ENCODE measurements at places on chromosomes 11 and 22. TPM values are rescaled to one million over a fixed set of nuclear protein-coding genes. Genes with fewer than 3 reads are reported as not detected.
A peak's percentile ranks its signal among the peaks of the same experiment; 100 is the strongest.

GRCh38 chr22:43114958-43115357 lies 4.4 kb downstream of the BIK start:
- no peak overlapping the region for H3K4me3 ChIP-seq
- H3K27me3 ChIP-seq = peaks cover 20% of the 10 kb centered on the region
- DNase-seq = no peak
- H3K27ac ChIP-seq = no peak overlapping the region
- no peaks in the 10 kb centered on the region for H3K36me3 ChIP-seq

- no peaks in the 10 kb centered on the region for H3K27me3 ChIP-seq
- peaks cover 33% of the 10 kb centered on the region for H3K36me3 ChIP-seq
- H3K4me1 ChIP-seq = peaks cover 4% of the 10 kb centered on the region
- DNase-seq = no peak
- H3K27ac ChIP-seq = no peak overlapping the region
These were observed 798 bp downstream of the BCR start for GRCh38 chr22:23180893-23181720.

DNA sequence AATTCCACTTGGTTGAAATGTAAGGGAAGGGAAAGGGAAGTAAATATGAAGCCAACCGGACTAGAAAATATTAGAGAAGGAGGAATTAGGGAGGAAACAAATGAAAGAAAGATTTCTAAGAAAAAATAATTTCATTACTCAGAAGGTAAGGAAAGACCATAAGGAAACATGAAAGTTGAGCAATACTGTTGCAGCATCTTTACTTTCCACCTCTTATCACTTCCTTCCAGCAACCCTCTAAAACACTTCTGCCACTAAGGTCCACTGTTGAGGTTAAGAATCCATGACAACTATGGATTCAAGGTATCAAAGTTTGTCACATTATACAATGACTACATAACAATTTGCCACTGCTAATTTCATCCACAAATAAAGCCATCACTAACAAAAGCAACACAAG lies 308.6 kb downstream of the DLG2 start:
- no peak overlapping the region for H3K4me3 ChIP-seq
- no peaks in the 10 kb centered on the region for H3K4me1 ChIP-seq
- H3K36me3 ChIP-seq = no peaks in the 10 kb centered on the region
- H3K27ac ChIP-seq = no peak overlapping the region

DNA sequence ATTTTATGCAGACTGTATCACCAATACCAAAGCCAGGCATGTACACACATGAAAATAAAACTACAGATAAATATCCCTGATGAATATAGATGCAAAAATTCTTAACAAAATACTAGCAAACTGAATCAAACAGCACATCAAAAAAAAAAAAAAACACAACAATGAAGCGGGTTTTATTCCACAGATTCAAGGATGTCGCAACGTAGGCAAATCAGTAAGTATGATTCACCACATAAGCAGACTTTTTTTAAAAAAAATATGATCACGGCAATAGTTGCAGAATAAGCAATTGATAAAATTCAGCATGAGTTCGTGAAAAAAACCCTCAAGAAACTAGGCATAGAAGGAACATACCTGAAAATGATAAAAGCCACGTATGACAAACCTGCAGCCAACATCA lies 21.3 kb downstream of the OR51F1 start:
- H3K4me3 ChIP-seq = no peak overlapping the region
- H3K4me1 ChIP-seq = no peaks in the 10 kb centered on the region
- no peaks in the 10 kb centered on the region for H3K27me3 ChIP-seq
- H3K27ac ChIP-seq = no peak overlapping the region
- no peaks in the 10 kb centered on the region for H3K36me3 ChIP-seq

DNA sequence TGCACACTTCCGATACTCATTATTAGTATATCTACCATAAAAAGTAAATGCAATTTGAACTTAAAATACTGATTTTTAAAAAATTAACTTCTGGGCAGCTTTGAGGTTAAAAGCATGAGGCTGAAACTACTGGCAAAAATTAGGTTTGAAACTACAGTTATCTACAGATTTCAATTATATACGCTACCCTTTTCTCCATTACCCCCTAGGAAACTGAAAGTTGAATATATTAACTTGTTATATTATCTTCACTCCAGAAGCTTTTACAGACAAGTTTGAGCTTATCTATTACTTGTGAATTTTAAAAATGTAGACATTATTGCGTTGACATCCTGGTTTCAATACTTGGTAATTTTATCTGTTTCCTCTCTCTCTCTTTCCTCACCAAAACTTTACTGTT lies 96.7 kb upstream of the DDI1 start:
- no peaks in the 10 kb centered on the region for H3K36me3 ChIP-seq
- DNase-seq = no peak
- no peak overlapping the region for H3K27ac ChIP-seq
- no peaks in the 10 kb centered on the region for H3K4me1 ChIP-seq

DNA sequence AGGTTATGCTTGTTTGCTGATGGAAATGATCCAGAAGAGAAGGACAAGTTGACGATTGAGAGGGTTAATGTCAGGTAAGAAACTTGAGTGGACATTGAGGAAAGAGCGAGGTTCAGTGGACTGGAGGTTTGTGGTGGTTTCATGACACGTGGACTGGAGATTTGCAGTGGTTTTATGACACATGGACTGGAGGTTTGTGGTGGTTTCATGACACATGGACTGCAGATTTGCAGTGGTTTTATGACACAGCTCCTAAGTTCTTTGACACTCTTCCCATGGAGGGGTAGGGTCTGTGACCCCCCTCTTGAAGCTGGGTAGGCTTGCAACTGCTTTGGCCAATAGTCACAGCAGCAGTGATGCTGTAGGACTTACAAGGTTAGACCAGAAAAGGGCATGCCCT lies 5.4 kb upstream of the MAPK8IP2 start:
- peaks cover 4% of the 10 kb centered on the region for H3K27me3 ChIP-seq
- DNase-seq = no peak
- H3K4me3 ChIP-seq = no peak overlapping the region
- H3K27ac ChIP-seq = no peak overlapping the region

DNA sequence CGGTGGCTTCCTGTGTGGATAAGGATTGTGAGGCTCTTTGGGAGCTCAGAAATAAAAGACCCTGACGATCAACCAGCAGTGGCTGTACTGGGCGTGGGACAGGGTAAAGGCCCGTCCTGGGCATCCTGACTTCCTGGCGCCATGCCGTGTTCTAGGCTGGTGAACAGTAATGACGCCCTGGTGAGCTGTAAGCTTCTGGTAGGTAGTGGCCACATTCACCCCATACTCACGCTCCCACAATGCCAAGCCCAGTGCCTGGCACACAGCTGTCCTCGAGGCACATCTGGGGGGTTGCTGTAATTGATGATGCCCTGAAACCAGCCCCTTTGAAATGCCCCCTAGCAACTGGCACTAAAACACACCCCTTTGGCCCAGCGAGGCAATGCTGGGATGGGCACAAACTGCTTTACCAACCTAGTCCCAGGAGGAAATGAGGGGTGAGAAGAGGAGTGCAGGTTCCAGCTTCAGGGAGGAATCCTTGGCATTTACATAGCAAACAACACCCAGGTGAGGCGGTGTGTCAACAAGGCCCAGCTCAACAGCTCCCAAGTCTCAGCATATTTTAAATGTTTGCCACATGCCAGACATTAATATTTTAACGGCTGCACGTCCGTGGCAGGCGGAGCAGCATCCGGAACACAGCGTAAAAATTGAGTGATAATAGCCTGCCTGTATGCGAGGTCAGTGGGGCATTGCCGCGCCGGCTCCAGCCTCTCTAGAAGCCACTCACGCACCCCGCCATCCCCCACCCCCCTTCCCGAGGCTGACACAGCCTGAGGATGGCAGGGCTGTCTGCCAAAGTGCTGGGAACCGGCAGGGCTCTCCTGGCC lies 79.3 kb downstream of the DSCAML1 start:
- H3K27me3 ChIP-seq = peaks cover 4% of the 10 kb centered on the region
- DNase-seq = peak; percentile 61

DNA sequence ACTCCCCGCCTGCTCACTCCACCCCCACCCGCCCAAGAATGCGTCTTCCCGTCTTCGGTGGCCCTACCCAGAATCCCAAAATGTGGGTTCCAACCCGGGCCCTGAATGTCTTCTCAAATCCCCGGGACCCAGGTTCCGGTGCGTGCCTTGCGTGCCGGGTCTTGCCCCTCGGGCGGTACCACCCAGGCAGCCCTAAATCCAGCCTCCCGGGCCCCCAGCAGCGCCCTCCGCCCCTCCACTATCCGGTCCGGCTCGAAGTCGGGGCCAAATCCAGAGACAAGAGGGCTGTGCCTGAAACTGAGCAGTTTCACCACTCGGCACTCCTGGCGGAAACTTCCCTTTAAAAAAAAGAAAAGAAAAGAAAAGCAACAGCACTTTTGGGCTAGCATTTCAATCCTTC lies 16.3 kb upstream of the CCT8L2 start:
- no peaks in the 10 kb centered on the region for H3K27me3 ChIP-seq
- no peak overlapping the region for H3K4me3 ChIP-seq
- H3K4me1 ChIP-seq = no peaks in the 10 kb centered on the region

DNA sequence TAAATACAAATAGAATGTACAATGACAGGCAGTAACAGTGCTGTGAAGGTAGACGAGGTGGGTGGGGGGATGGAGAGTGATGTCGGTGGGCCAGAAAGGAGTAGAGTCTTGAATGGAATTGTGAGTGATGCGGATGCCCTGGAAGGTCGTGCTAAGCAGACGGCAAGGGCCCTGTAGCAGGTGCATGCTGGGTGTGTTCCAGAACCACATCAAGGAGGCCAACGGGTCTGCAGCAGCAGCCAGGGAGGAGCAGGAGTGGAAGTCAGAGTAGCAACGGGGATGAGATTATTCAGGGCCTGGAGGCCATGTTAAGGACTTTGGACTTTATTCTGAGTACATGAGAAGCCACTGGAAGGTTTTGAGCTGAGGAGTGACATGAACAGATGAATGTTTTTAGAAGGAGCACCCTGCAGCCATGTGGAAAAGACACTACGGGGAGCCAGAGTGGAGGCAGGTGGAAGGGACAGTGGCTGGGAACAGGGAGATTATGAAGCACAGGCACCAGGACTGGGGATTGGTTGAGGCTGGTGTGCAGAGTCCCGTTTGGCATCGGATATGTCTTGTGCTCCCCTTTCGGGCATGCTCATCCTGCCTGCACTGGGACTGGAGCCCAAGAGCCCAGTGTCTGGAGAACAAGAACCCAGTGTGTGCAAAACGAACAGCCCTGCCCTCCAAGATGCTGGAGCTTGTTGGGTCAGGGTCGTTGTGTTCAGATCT lies 74.1 kb downstream of the COMMD9 start:
- H3K27ac ChIP-seq = no peak overlapping the region
- no peak overlapping the region for H3K4me3 ChIP-seq
- no peaks in the 10 kb centered on the region for H3K27me3 ChIP-seq
- DNase-seq = no peak
- peaks cover 4% of the 10 kb centered on the region for H3K36me3 ChIP-seq

DNA sequence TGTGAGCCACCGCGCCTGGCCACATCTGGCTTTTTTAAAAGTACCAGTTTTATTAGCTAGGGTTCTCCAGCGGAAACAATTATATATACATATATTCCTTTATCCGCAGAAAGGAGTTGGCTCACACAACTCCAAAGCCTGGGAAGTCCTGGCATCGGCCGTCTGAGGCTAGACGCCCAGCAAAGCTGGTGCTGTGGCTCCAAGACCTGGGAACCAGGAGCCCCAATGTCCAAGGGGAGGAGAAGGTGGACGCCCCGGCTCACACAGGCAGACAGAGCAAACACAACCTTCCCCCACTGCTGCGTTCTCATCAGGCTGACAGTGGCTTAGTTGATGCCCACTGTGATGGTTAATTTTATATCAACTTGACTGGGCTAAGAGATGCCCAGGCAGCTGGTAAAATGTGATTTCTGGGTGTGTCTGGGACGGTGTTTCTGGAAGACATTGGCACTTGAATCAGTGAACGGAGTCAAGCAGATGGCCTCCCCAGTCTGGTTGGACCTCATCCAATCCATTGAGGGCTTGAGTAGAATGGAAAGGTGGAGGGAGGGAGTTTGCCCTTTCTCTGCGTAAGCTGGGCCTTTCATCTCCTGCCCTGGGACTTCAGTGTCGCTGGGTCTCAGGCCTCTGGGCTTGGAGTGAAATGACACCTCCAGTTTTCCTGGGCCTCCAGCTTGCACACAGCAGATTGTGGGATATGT lies 904.4 kb downstream of the BRD1 start:
- no peak for DNase-seq
- no peaks in the 10 kb centered on the region for H3K27me3 ChIP-seq
- no peaks in the 10 kb centered on the region for H3K36me3 ChIP-seq
- no peaks in the 10 kb centered on the region for H3K4me1 ChIP-seq

DNA sequence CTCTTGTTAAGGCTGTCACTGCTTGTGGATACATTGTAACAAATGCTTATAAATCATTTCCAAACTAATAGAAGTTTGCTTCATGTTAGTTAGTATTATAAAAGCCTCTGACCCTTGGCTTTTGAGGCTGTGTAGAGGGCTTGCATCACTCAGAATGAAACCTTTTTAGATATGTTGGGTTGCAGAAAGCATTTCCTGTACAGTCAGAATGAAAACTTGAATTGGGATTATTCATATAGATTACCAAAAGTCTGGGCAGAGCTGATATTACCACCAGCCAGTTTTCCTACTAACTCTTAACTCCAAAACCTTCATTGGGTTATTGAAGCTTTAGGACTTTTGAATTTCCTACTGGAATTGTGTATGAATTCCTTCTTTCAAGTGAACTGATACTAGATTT lies 12.0 kb downstream of the KMT2A start:
- H3K4me1 ChIP-seq = no peaks in the 10 kb centered on the region
- peaks cover 17% of the 10 kb centered on the region for H3K36me3 ChIP-seq
- no peaks in the 10 kb centered on the region for H3K27me3 ChIP-seq
- no peak overlapping the region for H3K27ac ChIP-seq
- DNase-seq = no peak

GRCh38 chr11:61429346-61429690 lies 457 bp downstream of the CPSF7 start:
- no peak overlapping the region for H3K27ac ChIP-seq
- H3K36me3 ChIP-seq = peaks cover 35% of the 10 kb centered on the region
- peak overlapping the region; percentile 95 for H3K4me3 ChIP-seq
- H3K4me1 ChIP-seq = no peaks in the 10 kb centered on the region

- no peaks in the 10 kb centered on the region for H3K27me3 ChIP-seq
- H3K27ac ChIP-seq = no peak overlapping the region
- no peaks in the 10 kb centered on the region for H3K4me1 ChIP-seq
- no peaks in the 10 kb centered on the region for H3K36me3 ChIP-seq
- no peak overlapping the region for H3K4me3 ChIP-seq
These were observed 95.8 kb upstream of the RCN1 start for GRCh38 chr11:31995032-31995431.

DNA sequence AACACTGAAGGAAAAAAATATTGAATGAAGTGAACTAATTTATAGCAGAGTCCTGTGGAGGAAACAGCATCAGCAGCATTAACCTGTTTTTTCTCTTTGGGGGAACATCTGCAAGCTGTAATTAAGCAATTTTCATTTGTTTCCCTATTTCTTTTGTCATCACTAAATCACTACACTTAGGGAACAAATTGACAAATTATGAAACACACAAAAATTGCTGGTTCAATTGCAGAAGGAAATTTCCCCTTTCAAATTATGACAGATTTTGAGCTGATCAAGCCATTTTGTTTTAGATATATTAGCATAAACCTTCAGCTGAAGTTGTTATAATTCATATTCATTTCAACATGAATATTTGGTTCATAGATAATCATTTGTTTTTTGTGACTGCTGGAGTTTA lies 22.2 kb upstream of the RAG2 start:
- H3K36me3 ChIP-seq = no peaks in the 10 kb centered on the region
- no peak overlapping the region for H3K27ac ChIP-seq
- no peaks in the 10 kb centered on the region for H3K4me1 ChIP-seq
- no peak for DNase-seq
- H3K4me3 ChIP-seq = no peak overlapping the region
- no peaks in the 10 kb centered on the region for H3K27me3 ChIP-seq

Gene SLC7A4
- 0.09 TPM for total RNA-seq

Gene SYT12
- total RNA-seq = 2.1 TPM

Gene OR2AG2
- 0.26 TPM for total RNA-seq

Gene C11orf87
- 0.11 TPM for total RNA-seq

Gene TUB
- total RNA-seq = 14.9 TPM

Gene SPDYC
- total RNA-seq = 0.44 TPM

Gene PRR5L
- 4.1 TPM for total RNA-seq

All from H9 (cell line).